Posterior cingulate gyrus (tissue), 11 donors: ENCODE measurements at places on chromosomes 6 and 20.

DNA sequence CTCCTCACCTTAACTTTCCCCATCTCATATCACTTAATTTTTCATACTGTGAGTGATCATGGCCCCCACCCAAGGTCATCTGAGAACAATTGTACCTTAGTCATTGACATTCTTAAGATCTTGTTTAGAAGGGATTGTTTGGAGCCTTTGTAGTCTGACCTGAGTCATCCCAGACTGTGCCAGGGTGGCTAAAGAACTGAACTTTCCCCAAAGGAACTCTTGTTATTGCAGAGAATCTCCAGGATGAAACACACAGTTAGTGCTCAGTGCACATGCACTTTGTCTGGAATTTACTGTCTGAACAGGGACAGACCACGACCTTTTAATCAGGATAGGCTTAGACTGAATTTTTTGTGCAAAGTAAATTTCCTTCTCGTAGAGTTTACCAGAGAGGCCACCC lies 112.6 kb upstream of the CCN2 start:
- DNase-seq: no peak

GRCh38 chr20:22213271-22213670 lies 371.1 kb downstream of the FOXA2 start:
- no peak for DNase-seq

GRCh38 chr6:81864124-81864523 lies 111.6 kb upstream of the TENT5A start:
- no peak for DNase-seq

DNA sequence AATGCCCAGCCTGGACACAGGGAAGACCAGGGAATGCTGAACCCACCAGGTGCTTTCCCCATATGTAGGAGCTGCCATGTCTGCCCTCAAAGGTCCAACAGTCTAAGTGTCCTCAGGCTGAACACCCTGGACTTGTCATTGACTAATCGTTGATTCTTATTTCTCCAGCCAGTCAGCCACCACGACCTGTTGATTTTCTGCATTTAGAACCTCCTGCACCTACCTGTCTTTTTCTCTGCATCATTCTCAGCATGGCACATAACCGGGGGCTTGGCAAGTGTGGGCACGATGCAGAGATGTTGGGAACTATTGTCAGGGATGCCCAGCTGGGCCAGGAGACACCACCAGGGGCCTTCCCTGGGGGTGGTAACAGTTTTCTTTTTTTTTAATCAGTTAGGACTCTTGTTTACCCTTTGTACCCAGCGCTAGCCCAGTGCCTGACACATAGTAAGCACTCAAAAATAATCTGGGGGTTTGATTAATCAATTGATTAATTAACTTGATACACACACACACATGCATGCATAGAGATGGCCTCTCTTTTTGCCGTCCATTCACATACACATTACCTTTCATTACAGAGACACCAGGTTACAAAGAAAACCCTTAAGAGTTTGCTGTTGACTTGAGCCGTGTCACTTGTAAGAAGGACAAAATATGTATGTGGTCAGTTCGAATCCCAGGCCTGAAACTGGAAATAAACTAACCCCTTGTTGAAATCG lies 29.0 kb upstream of the SCUBE3 start:
- no peak for DNase-seq

DNA sequence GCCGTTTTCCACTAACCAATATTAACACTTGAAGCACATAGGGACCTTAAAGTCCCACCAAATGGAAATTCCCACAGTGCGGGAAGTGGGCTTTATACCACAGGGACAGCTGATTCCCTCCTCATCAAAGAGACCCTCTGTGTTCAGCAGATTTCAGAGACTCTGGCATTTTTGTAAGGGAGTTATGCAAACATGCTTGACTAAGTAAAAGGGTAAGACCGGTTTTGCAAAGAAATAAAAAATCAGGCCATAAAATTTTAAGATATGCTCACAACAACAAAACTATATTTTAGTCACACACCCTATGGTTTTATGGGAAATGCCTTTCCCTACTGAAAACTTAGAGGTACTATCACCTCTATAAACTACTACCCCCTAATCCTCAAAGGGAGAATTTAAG lies 45.4 kb upstream of the SPTLC3 start:
- DNase-seq: no peak

DNA sequence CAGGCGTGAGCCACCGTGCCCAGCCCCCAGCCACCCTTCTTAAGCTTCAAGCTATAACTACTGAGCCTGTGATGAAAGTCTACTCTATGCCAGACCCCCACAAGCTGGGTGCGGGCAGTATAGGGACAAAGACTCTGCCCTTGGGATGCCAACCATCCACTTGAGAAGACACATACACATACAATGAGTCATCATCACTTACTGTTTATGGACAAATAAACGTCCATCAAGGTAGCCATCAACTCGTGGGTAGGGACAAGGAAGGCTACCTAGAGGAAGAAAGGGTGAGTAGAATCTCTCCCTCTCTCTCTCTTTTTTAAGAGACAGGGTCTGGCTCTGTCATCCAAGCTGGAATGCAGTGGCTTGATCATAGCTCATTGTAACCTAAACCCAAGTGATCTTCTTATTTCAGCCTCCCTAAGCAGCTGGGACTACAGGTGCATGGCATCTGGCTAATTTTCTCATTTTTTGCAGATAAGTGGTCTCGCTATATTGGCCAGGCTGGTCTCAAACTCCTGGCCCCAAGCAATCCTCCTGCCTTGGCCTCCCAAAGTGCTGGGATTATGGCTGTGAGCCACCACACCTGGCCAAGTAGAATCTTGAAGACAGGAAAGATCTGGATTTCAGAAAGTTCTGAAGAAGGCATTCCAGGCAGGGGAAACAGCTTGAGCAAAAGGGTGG lies 2.6 kb upstream of the TP53INP2 start:
- DNase-seq: no peak

DNA sequence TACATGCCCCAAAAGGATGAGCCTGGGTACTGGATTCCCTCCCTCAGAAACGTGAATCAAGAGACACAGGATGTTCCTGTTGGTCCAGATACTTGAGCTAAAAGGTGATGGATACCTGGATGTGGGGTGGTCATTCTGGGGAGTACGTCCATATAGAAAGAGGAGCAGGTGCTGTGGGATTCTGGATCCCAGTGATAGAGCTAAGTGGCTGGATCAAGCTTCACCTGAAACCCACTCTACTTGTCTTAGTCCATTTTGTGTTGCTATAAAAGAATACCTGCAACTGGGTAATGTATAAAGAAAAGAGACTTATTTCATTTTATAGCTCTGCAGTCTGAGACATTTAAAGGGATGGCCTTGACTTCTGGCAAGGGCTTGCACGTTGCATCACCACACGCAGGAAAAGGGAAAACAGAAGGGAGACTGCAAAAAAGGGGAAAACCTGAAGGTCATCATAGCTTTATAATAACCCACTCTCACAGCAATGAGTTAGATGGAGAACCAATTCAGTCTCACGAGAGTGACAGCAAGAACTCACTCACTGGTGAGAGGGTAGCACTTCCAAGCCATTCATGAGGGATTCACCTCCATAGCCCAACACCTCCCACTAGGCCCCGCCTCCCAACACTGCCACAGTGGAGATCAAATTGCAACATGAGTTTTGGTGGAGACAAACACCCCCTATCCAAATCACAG lies 31.2 kb downstream of the RIPOR3 start:
- no peak for DNase-seq

- no peak for DNase-seq
These were observed 160.0 kb upstream of the AFDN start for GRCh38 chr6:167666571-167667203.

DNA sequence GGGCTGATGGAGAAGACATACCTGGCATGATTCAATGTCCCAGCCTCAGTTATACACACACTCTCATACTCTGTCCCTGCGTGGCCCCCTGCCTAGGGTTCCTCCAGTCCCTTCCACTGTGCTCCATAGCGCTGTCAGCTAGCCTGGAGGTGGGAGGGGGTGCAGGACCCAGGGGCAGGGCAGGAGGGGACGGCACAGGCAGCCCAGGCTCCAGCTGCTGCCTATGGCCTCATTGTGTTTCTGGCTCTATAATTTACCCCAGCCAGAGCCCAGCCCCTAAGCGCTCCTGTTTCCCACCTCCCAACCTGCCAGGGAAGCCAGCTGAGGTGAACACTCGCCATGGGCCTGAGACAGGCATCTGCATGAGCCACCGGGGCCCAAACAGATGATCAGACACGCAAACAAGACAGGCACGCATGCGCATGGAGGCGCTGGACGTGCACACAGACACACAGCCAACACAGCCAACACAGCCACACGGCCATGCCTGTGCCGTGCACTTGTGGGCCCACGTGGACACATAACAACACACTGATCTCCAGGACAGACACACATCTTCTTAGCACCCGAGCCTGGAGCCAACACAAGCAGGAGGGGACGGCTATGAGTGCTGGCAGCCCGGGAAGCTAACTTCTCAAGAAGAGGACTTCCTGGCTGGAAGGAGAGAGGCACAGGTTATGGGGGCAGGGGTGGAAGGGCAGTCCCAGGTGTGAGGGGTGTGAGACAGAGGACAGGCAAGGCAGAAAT lies 124.9 kb downstream of the GRM4 start:
- peak; percentile 69 for DNase-seq

GRCh38 chr6:116762235-116762634 lies 3.3 kb downstream of the FAM162B start:
- DNase-seq: no peak

GRCh38 chr20:41483553-41483930 lies 116.9 kb upstream of the EMILIN3 start:
- no peak for DNase-seq

DNA sequence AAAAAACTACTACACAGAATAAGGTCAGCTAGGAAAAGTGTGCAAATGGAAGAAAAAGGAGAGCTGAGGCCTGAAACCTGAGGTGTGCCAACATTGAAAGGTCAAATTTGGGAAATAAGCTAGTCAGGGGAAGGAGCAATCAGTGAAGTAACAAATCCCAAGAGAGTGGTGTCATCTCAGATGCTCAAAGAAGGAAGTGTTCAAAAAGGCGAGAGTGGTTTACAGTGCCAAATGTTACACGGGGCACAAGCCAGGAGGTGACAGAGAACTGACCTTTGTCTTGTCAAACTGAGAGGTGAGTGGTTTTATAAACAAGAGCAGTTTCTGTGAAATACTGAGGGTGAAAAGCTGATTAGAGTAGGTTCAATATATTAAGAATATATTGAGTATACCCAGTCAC lies 83.0 kb upstream of the TCF21 start:
- DNase-seq: no peak

DNA sequence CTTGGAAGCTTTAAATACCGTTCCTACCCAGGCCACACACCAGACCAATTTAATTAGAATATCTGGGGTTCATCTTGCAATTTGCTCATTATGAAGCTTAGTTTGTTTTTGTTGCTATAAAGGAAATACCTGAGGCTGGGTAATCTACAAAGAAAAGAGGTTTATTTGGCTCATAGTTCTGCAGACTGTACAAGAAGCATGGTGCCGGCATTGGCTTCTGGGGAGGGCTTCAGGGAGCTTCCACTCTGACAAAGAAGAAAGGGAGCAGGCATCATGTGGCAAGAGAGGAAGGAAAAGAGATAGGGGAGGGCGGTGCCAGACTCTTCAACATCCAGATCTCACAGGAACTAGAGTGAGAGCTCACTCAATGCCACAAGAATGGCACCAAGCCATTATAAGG lies 73.6 kb downstream of the RNF182 start:
- DNase-seq: no peak

DNA sequence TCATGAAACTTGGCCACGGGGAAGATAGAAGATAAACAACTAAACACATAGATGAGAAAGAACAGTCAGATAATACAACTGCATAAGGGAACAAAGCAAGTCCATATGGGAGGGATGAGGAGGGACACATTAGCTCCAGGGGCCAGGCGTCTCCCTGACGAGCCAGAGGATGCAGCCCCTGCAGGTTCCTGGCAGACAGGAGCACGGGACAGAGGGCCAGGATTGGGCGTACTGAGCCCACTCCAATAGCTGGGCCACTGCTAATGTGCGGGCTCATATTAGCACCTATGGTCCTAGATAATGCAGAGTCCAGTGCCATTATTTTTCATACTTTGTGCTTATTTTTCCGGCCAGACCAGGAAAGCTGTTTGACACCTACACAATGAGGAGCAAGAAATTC lies 182.9 kb downstream of the ANKRD60 start:
- no peak for DNase-seq

- no peak for DNase-seq
These were observed 198.9 kb downstream of the MTFR2 start for GRCh38 chr6:136051140-136051775.

- DNase-seq: peak; percentile 54
These were observed 122.6 kb upstream of the IFNGR1 start for GRCh38 chr6:137341681-137342195.

DNA sequence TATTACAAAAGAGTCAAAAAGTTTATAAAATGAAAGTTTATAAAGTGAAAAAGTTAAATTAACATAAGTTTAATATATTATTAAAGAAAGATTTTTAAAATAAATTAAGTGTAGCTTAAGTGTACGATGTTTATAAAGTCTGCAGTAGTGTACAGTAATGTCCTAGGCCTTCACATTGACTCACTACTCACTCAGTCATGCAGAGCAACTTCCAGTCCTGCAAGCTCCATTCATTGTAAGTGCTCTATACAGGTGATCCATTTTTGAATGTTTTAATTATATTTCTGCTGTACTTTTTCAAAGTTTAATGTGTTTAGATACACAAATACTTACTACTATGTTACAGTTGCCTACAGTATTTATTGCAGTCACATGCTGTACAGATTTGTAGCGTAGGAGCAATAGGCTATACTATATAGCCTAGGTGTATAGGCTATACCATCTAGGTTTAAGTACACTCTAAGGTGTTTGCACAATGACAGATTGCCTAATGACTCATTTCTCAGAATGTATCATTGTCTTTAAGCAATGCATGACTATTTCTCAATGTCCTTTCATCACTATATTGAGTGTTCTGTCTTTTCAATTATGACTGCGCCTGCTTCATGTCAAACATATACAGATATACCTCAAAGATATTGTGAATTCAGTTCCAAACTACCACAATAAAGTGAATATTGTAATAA lies 1110.3 kb upstream of the MAP3K7 start:
- DNase-seq: no peak

DNA sequence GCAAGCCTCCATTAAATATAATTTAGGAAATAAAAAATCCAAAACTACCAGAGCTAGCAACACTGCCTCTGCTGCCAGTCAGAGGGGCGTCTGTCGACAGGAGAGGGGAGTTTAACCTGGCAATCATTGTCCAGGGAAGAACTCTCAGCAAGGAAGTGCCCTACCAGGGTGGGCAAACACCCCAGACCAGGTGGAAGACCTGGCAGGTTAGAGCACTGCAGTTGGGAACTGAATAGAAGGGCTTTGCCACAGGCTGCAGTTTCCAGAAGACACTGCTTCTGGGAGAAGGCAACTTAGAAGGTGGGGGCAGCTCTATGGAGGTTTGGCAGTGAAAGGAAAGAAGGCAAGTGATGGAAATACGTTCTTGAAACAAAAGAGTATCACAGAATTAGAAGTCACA lies 11.5 kb downstream of the NAPB start:
- DNase-seq: no peak

- no peak for DNase-seq
These were observed 37.2 kb upstream of the TSPYL1 start for GRCh38 chr6:116316772-116317467.

- DNase-seq: no peak
These were observed 16.1 kb downstream of the FBXO30 start for GRCh38 chr6:145798530-145798929.
